Tracheal epithelial cell (primary cell): ENCODE measurements at places on chromosomes 7 and 10. TPM values are rescaled to one million over a fixed set of nuclear protein-coding genes. Genes with fewer than 3 reads are reported as not detected.

C10orf143 gene
- total RNA-seq = 0.48 TPM in 1 of 2 replicates, not detected in the other

FBXO24 gene
- total RNA-seq = 0.64 TPM in 1 of 2 replicates, not detected in the other

CNPY1 gene
- total RNA-seq = not detected in 2 replicates

DYNC1I1 gene
- total RNA-seq = 0.21 and 0.24 TPM in 2 replicates

GCK gene
- total RNA-seq = 0.21 and 0.96 TPM in 2 replicates

ADAM12 gene
- 5.1 TPM in 1 of 2 replicates, not detected in the other for total RNA-seq

SLC29A4 gene
- total RNA-seq = 8.7 and 11.6 TPM in 2 replicates

CDH23 gene
- total RNA-seq = under 0.01 TPM in 1 of 2 replicates, not detected in the other

MKX gene
- total RNA-seq = 0.43 and 0.72 TPM in 2 replicates
